ENCODE measurements at places on chromosomes 7 and 10. TPM values are rescaled to one million over a fixed set of nuclear protein-coding genes. Genes with fewer than 3 reads are reported as not detected.

The MMD2 gene
- total RNA-seq: not detected

DNA sequence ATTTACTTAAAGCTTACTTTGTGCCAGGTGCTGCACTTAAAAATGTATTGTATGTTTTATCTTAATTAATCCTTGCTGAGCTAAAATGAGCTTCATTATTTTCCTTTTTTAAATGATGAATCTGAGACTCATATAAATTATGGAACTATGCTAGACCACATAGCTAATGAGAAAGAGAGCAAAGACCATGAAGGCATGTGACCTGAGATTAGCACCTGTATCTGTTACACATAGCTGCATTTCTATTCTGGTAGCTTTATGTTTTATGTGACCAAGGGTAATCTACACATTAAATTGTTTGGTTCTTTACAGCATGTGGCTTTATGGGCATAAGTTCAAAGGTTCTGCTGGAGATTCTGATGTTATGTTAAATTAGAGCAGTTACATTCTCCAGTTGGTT lies 839.1 kb upstream of the SORCS1 start:
- no peak for ATAC-seq

The CALHM1 gene
- not detected for total RNA-seq

GRCh38 chr7:24075426-24075810 lies 208.6 kb upstream of the NPY start:
- no peak for ATAC-seq
